ENCODE measurements at places on chromosomes 11 and 22.

- no peak for DNase-seq
Measured at GRCh38 chr11:88695689-88696414, 358.3 kb upstream of the CTSC start.

GRCh38 chr11:111066846-111067245, 178.7 kb upstream of the POU2AF2 start:
- DNase-seq: no peak

GRCh38 chr11:117607449-117607848, 189.6 kb downstream of the DSCAML1 start:
- DNase-seq: no peak

DNA sequence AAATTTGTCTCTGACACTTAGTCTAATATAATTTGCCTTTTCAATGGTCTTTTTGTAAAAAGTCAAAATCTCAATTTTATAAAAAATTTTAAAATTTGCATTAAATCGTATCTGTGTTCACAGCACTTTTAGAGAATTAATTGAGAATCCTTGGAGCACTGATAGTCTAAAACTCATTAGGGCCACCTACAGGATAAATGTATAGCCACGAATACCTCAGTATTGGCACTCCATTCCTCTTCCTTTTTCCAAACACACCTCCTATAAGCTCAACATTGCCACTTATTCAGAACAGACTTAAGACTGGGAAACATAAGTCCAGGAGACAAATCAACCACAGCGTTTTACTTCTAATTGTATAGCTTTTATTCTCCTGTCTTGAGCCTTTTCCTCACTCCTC, 776.0 kb upstream of the ARHGAP42 start:
- no peak for DNase-seq

GRCh38 chr11:46047520-46047919, 73.7 kb downstream of the PHF21A start:
- DNase-seq: no peak

DNA sequence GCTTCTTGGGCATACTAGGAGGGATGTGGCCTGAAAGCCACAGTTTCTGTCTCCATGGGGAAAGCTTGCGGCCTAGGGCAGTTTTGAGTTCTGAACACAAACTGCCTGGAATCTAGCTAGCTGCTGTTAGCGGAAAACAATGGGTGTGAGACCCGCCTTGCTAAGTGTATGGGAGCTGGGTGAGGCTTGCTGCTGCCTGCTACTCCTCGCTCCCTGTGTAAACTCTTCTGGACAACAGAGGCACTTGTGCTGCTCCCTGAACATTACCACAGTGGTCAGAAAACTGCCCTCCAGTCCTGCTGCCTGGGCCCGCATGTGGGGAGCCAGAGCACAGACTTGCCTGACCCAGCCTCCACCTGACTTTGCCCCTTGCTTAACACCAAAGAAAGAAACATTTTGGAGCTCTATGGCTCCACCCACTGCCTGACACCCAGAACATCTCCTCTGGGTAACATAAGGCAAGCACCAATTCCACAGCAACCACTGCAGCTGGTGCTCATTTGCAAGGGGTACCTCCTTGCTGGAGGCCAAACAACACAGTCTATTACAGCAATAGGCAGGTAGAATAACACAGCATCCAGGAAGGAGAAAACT, 766.3 kb upstream of the RAG2 start:
- DNase-seq: no peak

- DNase-seq: no peak
Measured at GRCh38 chr22:24315367-24315966, 44.8 kb downstream of the SPECC1L start.
